ENCODE measurements at places on chromosomes 13 and 19. TPM values are rescaled to one million over a fixed set of nuclear protein-coding genes. Genes with fewer than 3 reads are reported as not detected.

DNA sequence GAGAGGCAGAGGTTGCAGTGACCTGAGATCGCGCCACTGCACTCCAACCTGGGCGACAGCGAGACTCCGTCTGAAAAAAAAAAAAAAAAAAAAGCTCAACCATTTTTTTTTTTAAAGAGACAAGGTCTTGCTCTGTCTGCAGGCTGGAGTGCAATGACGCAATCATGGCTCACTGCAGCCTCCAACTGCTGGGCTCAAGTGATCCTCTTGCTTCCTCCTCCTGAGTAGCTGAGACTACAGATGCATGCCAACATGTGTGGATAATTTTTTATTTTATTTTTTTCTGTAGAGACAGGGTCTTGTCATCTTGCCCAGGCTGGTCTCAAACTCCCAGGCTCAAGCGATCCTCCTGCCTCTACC, 10.3 kb downstream of the EHD2 start:
- DNase-seq = peak; percentile 77

GRCh38 chr13:50136226-50136625, 121.0 kb downstream of the KCNRG start:
- no peak for DNase-seq

- peak; percentile 37 for DNase-seq
These were observed 4.9 kb downstream of the ZAR1L start for GRCh38 chr13:32310134-32310706.

GRCh38 chr13:114012921-114013320, 39.0 kb upstream of the C13orf46 start:
- no peak for DNase-seq

- DNase-seq = no peak
These were observed at the start of gene TBCB for GRCh38 chr19:36115453-36116343. Gene TBCB (plus strand): TSS chr19:36115468. CDS start chr19:36115561, 93 bp downstream.

DNA sequence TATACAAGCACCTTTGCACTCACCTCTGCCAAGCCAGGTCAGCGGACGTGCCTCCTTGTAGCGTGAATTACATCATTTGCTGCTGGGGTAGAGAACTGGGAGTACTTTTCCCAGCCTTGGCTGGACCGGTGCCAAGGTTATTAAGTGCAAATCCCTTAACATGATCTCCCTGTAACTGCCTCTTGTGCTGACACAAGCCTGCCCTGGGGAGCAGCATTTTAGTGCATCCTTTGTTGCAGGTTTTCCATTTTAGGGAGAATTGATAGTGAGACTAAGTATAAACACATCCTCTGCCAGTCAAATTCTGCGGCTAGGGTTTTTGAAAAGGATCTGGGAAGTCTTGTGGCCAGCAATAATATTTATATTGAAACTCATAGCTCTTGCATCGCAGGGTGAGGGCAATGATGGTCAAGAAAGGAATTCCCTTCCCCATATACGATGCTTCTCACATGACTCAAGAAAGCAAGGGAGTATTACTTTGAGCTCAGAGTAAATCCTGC, 32.7 kb upstream of the DCLK1 start:
- peak; percentile 84 for DNase-seq

DNA sequence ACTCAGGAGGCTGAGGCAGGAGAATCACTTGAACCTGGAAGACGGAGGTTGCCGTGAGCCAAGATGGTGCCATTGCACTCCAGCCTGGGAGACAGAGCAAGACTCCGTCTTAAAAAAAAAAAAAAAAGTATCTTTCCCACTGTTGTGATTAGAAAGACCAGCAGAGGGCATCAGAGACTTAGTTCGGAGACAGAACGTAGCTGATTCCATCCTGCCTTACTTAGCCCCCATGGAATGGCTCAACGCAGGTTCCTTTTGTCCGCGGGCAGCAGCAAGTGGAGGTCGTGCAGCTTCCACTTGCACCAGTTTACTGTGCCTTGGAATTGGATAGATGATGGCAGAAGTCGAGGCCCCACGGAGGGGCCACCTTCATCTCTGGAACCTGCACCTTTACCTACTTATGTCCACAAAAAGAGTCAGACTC, 8.1 kb downstream of the TIMM29 start:
- peak; percentile 64 for DNase-seq

C19orf85 gene
- total RNA-seq = not detected

PEG3 gene
- 3.2 TPM for total RNA-seq

GARIN5A gene
- 1.0 TPM for total RNA-seq

ZNF566 gene
- total RNA-seq = 5.1 TPM
